ENCODE measurements at places on chromosomes 6 and 20.

DNA sequence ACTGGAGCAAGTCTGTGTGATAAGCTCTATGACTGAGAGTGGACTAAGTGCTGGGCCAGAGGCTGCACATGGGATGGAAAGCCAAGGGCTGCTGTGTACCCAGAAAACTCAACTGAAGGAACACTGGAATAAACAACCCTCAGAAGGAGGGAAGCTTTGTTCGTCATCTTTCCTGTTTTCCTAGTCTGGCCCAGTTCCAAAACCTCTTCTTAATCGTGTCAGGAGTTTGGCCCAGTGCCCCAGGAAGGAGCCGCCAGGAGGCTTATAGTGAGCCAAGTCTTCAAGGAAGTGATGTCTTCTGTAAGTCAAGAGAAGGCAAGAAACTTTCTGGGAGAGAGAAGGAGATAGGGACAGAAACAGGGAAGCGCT lies 23.3 kb upstream of the TOP1 start:
- DNase-seq, result peak; percentile 86

DNA sequence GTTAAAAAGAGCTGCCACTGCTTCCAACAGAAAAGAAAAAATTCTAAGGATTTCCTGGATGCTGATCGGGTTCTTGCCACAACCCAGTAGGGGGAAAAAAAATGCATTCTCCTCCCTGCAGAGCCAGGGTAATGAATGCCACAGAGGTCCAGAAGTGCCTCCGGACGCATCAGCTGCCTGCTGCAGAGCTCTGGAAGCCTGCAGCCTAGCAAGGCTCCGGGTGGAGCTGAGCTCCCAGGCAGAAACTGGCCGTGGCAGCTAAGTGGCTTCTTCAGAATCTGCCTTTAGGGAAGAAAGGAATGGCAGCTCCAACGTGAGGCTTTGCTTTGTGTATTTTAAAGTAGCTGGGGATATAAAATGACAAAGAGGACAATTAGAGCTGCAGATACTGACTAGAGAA lies 155.0 kb downstream of the CFAP61 start:
- DNase-seq, result no peak

GRCh38 chr6:50826803-50827202 lies 8.1 kb downstream of the TFAP2B start:
- DNase-seq, result no peak

DNA sequence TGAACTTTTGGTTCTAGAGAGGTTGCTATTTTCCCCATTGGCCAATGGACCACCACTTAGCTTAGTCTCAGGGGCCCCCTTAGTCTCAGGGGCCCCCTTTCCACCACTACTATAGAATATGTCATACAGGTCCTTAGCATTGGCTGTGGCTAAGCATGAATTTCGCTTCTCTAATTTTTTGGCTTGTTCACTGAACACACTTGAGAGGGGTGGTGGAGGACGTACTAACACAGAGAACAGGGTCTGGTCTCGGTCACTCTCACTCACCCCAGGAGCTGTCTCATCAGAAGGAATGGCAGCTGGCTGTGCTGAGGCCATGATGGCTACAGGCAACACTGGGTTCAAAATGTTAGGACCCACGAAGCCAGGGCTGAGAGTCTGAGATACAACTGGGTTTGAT lies 30.3 kb downstream of the ZNF318 start:
- DNase-seq, result no peak

DNA sequence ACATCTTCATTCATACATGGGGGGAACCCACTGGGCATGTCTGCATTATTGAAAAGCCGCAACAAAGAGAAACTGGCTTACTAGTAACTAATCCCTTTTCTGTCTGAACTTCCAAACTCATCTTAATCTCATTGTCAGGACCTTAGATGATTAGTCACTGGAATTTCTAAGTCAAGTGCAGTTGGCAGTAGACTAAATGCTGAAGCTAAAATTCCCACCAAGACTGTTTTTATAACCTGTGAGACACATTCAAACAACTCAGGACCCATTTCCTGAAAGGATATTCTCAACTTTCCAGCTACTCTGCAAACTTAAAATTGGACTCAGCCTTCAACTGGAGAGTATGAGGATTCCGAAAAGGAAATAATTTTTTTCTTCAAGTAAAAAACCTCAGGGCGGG lies 94.8 kb upstream of the SCAF8 start:
- no peak for DNase-seq

DNA sequence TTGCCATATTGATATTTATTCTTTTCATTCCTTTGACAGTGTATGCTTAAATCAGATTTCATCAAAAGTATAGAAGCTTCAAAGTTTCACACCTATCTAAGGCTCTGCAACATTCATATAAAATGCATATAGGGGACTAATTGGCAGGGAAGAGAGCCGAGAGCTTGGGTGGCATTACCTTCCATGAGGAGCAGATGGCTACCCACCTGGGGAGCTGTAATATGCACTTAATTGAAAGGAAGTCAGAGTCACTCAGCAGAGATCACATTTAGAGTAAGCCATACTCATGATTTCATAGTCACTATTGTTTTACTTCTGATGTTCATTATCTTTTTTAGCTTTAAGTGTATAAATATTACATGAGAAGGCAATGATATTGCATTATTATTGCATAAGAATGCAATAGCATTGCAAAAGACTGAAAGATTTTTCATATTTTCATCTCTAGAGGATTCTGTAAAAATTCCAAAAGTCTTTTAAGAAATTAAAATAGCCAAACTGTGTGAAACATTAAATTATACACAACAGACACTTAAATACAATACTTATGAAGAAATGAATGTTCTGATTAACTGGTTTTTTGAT lies 1305.2 kb downstream of the EPHA7 start:
- no peak for DNase-seq

- DNase-seq, result no peak
Measured at GRCh38 chr6:38420207-38420606, 219.5 kb downstream of the BTBD9 start.

DNA sequence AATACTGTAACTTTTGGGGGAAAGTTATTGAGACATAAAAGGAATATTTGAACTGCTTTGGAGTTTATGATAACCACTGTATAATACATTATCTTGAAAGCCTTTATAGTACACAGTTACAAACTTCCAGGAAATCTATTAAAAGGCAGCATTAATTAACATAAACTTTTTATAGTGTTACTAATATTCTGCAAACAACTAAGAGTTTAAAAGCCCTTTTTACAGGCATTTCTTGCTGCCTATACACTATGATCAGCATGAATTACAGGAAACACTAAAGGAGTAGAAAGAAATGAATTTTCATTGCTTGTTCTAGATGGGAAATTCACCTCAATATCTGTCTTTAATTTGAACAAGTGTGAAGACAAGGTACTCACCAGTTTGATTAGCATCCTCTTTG lies 252.3 kb upstream of the ZFP64 start:
- DNase-seq, result no peak

Data from GM04504 (cell line).